ENCODE measurements at places on chromosomes 5 and 9.

DNA sequence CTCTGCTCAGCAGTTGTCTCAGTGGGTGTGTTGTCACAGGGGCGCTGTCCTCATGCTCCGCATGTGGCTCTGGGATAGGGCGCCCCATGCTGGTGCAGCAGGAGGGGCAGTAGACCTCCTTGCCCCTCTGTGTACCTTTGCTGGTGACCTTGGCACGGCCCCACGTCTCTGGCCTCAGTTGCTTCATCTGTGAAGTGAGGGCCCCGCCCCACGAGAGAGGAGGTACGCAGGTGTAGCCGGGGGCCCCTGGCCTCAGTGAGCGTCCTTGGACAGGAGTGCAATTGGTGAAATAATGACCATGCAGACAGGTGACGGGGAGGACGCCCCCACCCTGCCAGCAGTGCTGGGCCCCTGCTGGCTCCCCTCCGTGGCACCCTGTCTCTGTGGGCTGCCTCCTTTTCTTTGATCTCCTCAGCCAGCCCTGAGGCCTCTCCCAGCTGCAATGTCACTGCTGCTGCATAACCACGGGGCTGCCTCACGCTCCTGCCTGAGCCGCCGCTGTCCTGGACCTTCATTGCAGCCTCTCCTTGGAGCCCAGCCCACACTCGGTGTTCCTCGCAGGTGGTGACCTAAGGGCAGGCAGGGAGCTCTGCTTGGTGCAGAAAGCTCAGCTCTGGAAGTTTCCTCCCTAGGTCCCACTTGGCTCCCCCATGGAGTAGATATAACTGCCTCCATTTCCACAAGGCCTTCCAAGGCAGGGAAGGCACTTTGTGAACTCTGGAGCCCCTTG, 57.3 kb downstream of the PHF2 start:
- DNase-seq = no peak

GRCh38 chr9:126461029-126461428, 134.4 kb downstream of the MVB12B start:
- no peak for DNase-seq

DNA sequence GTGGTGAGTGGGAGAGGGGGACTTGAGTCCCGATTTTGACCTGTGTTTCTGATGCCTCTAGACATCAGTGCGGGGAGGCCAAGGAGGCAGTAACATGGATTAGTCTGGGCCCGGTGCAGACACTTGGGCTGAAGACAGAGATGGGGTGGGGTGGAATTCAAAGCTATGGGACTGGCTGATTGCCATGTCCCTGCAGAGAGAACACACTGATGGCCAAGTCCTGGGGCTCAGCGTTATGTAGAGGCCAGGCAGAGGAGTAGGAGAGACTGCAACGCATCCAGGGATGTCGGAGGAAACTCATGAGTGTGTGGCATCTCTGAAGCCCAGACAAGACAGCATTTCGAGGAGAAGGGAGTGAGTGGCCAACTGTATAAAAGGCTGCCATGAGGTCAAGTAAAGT, 30.1 kb downstream of the PSD2 start:
- no peak for DNase-seq

GRCh38 chr5:2465383-2465782, 286.1 kb downstream of the IRX2 start:
- no peak for DNase-seq

DNA sequence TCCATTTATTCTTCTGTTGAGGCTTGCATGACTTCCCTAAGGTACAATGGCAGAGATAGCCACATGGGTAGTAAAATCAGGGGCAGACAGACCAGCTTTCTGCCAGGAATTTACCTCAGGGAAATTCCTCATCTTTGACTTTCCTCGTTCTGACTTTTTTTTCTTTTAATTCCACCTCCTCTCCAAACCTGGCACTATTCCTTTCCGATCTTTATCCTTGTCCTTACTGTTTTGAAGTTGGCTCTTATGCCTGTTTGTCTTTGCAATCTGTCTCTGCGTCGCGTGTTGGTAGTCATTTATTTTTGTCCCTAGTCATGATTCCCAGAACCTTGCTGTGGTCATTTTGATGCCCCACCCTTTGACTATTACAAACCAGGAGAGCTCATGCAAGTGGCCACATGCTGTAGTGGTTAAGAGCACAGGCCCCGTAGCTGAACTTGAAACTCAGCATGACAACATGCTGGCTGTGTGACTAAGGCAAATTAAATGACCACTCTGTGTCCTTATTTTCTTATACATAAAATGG, 19.0 kb downstream of the TMC1 start:
- no peak for DNase-seq

- no peak for DNase-seq
Observed at GRCh38 chr9:5468850-5469249, 18.5 kb downstream of the CD274 start.

GRCh38 chr5:172043865-172044264, 37.4 kb upstream of the FBXW11 start:
- DNase-seq = no peak

DNA sequence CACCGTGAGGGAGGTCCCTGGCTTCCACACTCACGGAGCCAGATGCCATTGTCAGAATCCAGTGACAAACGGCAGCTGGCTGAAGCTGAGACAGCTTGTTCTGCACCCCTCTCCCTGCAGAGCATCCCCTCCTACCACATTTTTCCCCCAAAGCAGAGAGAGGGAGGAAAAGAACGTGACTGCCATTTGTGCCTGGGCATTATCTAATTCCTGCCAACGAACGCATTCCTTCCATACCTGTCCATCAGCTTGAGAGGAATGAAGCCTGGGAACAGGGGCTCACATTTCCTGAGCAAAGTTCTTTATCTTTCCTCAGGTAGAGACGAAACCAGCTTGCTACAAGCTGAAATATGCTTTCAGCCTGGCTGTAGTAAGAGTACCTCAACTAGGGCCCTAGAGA, 175.4 kb downstream of the SLIT3 start:
- no peak for DNase-seq

- DNase-seq = no peak
Observed at GRCh38 chr9:7756088-7756487, 43.5 kb downstream of the DMAC1 start.

DNA sequence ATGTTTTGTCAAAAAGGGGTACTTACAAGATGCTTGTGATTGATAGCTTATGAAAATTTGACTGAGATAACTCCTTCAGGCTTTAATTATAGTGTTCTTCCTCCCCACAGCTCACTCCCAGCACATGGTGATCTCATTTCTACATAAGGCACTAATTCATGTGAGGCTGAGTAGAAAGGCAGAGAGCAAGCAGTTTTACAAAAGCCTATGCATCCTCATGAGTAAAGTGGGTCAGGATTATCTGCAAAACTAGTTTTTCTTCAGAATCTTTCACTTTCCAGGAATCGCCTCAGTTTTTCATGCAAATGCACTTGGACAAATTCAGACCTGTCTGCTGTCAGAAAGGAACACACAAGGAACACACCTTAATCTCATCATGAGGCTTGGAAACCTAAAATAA, 92.1 kb upstream of the FBN2 start:
- no peak for DNase-seq

GRCh38 chr5:96196890-96197289, 235.2 kb upstream of the ELL2 start:
- DNase-seq = no peak

DNA sequence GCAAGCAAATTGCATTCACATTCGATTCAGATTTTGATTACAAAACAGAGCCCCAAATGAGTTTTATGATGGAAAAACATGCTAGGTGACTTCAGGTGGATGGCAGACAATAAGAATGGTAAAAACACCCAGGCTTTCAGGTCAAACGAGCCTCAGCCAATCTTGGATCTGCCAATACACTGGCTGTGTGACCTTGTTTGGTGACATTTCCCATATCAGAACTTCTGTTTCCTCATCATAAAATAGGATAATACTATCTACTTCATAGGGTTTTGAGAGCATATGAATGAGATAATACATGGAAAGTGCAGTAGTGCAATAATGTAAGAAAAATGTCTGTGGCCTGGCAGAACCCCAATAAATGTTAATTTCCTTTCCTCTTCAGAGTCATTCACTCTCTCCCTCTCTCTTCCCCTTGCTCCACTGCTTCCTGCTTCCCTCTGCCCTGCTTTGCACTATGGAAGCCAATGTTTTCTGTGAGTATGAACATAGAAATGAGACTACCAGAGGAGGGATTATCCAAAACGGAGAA, 54.7 kb downstream of the SH3RF2 start:
- peak; percentile 8 for DNase-seq

DNA sequence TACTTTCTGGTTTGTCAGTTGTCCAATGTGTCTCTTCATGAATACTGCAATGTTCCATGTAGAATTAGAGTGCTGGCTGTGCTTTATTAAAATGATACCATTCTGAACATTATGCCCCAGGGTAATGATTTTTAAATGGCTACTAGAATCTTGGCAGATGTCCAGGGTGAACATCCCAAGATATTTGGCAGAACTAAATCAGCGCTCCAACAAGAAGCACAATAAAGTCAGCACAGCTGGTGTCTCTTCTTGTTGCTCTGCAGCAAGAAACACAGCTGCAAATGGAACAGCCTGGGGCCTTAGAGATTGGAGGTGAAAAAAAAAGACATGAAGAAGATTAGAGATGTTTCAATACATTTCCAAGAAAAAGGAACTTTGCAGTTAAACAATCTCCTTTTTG, 248.3 kb downstream of the CDH18 start:
- DNase-seq = no peak

DNA sequence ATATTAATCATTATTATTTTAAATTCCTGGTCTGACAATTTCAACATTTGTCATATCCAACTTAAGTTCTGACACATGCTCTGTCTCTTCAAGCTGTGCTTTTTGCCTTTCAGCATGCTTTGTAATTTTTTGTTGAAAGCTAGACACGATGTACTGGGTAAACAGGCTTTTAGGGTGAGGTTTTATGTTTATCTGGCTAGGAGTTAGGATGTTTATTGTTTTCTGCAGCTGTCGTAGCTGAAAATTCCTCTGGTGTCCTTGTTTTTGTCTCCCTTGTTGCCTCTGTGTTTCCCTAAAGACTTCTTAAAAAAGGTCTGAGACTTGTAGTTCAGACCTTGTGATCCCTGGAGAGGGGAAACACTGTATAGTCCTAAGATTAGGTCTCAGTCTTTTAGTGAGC, 20.6 kb downstream of the TUT7 start:
- DNase-seq = no peak

GRCh38 chr5:171226096-171226754, 82.8 kb upstream of the TLX3 start:
- DNase-seq = no peak
